ENCODE measurements at places on chromosomes 2 and 18. TPM values are rescaled to one million over a fixed set of nuclear protein-coding genes. Genes with fewer than 3 reads are reported as not detected.
A peak's percentile ranks its signal among the peaks of the same experiment; 100 is the strongest.

The RAD51AP2 gene
- total RNA-seq, result 0.14 TPM

The TMEM214 gene
- 36.1 TPM for total RNA-seq

- DNase-seq, result no peak
Measured at GRCh38 chr2:207086136-207086535, 79.6 kb downstream of the KLF7 start.

DNA sequence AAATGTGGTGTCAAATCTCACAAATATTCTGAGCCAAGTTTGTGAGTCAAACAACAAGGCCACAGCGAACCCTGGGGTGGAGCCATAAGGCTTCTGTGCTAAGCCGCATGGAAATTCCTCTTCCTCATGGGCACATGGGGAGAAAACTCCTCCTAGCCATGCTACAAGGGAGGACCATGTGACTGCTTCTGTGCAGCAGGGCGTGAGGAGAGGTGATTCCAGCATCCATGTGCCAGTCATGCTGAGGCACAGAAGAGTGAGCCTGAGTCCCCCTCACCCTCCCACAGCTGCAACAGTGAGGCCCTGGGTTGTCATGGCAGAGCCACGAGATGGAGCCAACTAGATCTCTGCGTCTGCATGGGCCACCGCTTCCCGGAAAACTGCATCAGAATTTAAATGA is 488.8 kb upstream of the RAB6C start:
- DNase-seq, result no peak

DNA sequence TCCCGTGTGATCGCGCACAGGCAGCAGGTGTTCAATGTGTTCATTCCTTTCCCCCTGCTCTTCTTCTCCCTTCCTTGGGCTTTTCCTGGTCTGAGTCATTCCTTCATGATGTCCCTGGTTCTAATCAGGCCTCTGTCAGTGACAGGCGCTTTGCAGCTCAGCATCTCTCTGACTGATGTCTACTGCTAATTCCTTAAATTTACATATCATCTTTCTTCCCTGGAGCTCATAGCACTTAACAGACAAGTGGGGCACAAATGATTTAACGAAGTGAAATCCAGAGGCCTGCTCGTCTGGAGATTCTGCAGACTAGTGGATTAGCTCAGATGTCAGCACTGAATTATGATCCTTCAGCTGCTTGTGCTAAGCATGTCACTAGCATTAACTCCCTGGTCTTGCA is 77.9 kb downstream of the NRP2 start:
- no peak for DNase-seq

- no peak for DNase-seq
Measured at GRCh38 chr2:204790076-204790475, 244.8 kb downstream of the PARD3B start.

- peak; percentile 21 for DNase-seq
Measured at GRCh38 chr2:145329971-145330370, 810.1 kb upstream of the ZEB2 start.

The ITPRIPL1 gene
- total RNA-seq, result 5.5 TPM

DNA sequence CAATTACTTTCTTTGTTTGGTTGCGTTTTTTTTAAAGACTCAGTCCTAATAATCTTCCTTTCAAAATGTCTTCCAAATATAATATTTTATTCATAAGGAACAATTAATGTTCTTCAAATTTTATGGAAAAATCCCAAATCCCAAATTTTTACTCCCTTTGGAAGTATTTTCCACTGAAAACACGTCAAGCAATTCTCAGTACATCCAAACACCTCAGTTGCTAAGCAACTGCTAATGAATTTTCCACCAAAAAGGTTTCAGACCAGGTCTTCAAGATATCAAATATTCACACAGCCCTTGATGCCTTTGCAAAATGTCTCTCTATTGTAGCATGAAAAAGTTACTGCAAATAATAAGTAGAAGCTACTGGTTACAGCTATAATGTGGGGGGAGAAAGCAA is 140.1 kb downstream of the DSEL start:
- no peak for DNase-seq

DNA sequence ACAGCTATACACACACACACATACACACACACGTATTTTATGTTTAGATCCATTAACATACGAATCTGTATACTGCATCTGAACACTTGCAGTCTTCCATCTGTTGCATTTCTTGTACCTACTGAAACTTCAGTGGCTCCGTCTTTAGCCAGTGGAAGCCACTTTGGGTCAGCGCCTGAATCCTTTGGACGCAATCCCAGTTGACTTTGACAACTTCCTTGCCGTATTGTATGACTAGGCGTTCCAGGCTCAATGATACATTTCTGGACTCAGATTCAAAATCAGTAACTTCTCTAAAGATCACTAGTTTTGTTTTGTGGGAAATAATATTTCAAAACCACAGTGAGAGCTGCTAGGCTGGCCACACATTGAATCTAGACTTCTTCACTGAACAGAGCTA is 101.5 kb upstream of the GPC1 start:
- DNase-seq, result no peak

The SULT6B1 gene
- total RNA-seq, result not detected

DNA sequence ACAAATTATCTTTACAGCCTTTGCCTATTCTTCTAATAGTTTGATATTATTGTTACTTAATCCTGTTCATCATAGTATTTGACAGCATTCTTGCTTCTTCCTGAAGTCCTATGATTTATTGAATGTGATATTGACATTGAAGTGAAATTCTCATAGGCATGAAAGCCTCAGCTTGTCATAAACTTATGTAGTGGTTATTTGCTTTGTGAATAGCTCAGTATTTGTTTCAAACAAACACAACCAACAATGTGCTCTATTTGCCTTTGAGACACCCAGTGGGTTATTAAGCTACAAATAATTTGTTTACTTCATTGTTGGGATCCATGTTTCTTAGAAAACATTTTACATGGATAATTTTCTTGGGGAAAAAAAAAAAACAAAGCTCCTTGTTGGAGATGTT is 57.2 kb downstream of the TTC39C start:
- no peak for DNase-seq

DNA sequence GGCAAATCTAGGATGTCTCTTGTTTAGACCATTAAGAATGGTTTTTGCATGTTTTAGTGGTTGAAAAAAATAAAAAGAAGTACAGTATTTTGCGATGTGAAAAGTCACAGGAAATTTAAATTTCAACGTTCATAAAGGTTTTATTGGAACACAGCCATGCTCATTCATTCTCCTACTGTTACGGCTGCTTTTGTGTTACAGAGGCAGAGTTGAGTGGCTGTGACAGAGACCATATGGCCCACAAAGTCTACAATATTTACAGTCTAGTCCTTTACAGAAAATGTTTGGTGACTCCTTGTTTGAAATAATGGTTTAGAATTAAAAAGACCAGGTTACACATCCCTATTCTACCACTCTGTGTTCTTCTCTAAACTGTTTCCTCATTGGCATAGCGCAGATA is 48.1 kb downstream of the MYOM1 start:
- DNase-seq, result no peak

DNA sequence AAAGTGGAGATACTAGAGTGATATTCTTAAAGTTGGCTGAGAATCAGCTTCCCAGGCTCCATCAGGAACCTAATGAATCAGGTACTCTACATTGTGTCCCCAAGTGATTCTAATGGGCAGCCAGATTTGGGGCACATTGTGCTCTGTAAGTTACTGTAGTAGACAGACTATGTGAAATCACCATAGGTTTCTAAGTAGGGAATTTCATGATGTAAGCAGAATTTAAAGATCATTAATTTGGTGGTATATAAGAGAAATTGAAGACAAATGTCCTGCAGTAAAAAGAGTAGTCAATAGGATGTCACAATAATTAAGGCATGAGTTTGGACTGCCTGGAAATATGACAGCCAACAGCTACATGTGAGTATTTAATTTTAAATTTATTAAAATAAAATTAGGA is 602.4 kb upstream of the ACVR2A start:
- DNase-seq, result no peak

The MOGAT1 gene
- not detected for total RNA-seq

The CHN1 gene
- 19.3 TPM for total RNA-seq

The GALNT14 gene
- total RNA-seq, result 47.3 TPM

The SMIM21 gene
- not detected for total RNA-seq

GRCh38 chr2:218567797-218568189 is 358 bp downstream of the USP37 start:
- DNase-seq, result no peak

The SNORC gene
- total RNA-seq, result 2.5 TPM

The GAL3ST2 gene
- total RNA-seq, result not detected

- no peak for DNase-seq
Measured at GRCh38 chr2:199458009-199458805, 468 bp upstream of the SATB2 start.

- DNase-seq, result no peak
Measured at GRCh38 chr2:182186132-182186735, 200.6 kb downstream of the PPP1R1C start.

The NAT8 gene
- not detected for total RNA-seq

DNA sequence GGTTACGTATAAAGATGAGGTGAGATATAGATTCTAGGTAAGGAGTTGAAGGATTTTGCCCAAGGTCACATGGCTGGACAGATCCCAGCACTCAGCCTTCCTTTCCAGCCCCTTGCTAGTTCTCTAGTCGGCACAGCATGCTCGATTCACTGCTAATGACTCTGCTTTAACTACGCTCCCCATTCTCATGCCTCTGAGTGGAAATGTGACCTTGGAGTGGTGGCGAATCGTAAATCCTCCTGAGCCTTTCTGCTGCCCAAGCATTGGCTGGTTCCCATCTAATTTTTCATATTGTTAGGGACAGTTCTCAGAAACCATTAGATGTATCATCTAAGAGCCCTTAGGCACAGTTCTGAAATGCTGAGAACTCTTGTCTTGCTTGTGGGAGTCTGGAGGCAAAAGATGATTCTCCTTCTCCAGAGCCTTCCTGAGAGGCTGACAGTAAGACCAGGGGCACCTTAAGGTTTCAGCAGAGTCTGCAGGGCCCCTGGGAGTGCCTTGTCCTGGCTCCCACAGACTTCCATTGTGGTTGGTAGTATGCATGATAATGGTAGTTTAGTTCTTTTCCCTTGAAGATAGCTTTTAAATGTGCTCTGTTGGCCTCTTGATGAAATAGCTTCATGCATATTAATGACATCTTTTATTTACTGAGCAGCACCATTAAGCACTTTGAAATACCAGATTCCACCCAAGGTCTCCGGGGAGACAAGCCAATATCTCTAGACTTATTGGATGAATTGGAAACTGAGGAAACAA is 377.8 kb upstream of the SLC14A2 start:
- no peak for DNase-seq

GRCh38 chr18:79949697-79950487 is 1.6 kb downstream of the SLC66A2 start:
- DNase-seq, result no peak

DNA sequence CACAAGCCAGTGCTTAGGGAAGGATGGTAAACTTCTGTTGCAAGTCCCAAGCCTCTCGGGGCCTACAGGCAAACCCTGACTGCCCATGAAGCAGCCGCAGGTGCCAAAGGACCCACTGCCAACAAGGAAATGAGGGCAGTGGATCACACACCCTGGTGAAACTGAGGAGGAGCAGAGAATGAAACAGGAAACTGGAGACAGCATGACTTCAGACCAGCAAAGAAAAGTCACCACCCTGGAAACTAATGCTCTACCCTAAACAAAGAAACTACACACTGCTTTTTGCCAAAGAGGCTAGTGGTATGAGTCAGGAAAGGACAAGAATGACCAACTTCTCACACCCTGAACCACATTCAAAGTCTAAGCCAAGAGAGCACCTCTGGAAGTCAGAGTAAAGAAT is 97.2 kb downstream of the MYO5B start:
- DNase-seq, result peak; percentile 63

DNA sequence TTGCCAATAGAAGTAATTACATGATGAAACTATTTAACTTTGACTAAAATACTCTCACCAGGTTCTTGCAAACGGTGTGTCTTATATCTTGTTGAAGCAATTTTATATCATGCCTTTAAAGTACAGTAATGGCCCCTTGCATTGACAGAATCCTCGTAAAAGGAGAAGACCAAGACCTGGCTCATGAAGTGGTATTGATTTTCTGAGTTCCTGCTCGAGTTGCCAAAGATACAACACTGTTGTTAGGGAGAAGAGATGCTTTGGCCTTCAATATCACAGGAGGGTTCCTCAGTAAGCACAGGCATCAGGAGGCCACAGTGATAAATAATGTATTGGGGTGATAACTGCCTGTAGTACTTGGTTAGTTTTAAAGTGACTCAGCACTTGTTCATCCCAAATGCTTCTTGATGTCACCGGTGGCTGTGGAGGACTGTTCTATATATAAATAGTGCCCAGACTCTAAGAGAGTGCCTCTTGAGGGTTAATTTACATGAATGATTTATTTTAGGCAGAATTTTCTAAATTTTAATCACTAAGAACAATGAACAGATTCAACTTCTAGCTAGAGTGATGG is 571.7 kb upstream of the FANCL start:
- no peak for DNase-seq

DNA sequence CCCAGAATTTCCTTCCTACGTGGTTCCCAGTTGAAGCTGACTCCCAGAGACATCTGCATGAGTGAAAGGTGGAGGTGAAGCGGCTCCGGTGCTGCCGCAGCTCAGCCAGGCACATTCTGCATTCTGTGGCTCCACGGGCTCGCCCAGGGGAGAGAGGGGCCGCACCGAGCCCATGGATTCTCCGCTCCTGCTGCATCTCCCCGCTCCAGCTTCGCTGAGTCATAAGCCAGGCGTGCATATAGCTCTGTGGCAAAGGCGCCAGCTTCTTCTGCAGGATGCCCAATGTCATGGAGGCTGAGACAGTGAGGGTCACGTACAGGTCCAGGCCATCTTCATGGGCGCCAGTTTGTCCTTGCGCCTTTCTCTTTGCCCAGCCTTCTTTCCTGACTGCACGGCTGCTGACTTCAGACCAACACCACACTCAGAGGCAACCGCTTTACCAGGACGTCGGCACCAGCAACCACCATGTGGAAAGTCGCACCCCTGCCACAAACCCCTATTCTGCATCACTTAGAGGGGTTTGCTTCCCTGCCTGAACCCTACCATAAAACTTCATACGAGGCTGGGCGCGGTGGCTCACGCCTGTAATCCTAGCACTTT is 215.7 kb downstream of the MGAT5 start:
- no peak for DNase-seq

DNA sequence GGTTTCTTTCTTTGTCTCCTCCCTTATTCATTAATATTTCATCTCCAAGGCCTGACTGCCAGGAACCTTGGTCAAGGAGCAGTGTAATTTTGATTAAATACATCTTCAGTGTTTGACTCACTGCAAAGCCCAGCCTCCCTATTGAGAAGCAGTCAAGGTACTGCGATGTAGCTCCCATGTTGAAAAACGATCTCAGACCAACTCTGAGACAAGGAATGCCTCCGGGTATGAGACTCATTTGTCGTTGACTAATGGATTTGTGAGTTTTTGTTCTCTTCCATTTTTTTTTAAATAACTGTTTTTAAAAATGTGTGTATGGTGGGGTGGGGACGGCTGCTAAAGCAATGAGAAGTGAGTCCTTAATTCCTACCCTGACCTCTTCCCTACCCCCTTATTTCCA is 361.6 kb downstream of the SOX11 start:
- DNase-seq, result no peak

The IL18R1 gene
- 5.1 TPM for total RNA-seq

The TMEM237 gene
- total RNA-seq, result 24.4 TPM

DNA sequence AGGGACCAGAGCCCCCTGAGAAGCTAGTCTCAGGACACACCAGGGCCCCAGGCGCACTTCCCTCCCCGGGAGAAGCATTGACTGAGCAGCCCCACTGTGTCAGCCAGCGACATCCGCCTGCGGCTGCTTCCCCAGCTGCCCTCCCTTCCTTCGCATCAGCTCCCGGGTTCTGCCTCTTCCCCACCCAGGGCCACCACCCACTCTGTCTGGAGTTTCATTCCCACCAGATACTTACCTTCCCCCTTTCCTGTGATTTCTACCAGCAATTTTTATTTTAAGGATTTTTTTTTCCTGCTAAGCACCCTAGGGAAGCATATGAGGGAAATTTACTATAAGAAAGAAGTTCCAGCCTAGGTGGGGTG is 99.2 kb downstream of the SMAD7 start:
- no peak for DNase-seq

The HMSD gene
- not detected for total RNA-seq
